Stomach (tissue), 19 donors: ENCODE measurements at places on chromosomes 1 and 21. TPM values are rescaled to one million over a fixed set of nuclear protein-coding genes. Genes with fewer than 3 reads are reported as not detected.

TMEM35B gene
- 37.9 TPM for total RNA-seq

C4BPB gene
- total RNA-seq, result not detected

DNA sequence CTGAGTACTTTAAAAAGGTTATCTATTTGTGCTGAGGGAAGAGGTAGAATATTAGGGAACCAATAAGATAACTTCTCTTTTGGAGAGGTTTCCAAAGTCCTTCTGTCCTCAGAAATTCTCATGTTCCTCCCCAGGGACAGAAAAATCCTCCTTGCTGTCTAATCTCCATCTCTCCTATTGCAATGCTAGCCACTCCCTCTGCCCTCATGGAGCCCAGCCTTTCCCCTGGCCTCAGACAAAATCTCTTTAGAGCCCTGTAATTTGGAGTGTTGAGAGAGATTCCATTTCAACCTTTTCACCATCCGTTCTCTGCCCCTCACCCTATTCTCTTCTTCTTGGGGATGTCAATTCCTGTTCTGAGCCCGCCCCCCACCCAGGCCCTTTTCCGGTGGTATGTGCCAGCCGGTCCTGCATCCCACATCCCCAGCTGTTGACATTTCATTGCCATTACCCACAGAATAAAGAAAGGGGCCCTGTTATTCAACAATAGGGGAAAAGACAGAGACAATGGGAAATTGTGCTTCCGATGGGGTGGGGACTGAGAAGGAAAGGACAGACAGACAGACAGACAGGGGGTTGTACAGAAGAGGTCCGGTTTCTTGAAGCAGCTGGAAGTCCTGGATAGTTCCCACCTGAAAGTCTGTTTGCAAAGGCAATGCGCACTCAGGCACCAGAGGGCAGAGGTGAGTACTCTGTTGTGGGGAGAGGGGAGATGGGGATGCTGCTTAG lies at the start of gene HAPLN2:
Gene HAPLN2, plus strand, starts transcription at position 563 of the 729 bp plus-strand sequence. CDS start 4,076 bp downstream, outside the sequence.
- DNase-seq, result peak; percentile 59

DNA sequence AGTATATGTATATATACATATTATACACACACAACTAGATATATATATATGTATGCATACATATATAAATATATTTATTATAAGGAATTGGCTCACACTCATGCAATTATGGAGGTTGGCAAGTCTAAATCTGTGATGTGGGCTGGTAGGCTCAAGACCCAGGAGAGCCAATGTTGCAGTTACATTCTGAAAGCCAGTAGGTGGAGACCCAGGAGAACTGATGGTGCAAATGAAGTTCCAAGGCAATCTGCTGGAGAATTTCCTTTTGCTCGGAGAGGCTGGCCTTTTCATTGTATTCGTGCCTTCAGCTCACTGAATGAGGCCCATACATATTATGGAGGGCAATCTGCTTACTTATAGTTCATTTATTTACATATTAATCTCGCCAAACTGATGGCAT lies 9.4 kb downstream of the IVL start:
- DNase-seq, result no peak

DNA sequence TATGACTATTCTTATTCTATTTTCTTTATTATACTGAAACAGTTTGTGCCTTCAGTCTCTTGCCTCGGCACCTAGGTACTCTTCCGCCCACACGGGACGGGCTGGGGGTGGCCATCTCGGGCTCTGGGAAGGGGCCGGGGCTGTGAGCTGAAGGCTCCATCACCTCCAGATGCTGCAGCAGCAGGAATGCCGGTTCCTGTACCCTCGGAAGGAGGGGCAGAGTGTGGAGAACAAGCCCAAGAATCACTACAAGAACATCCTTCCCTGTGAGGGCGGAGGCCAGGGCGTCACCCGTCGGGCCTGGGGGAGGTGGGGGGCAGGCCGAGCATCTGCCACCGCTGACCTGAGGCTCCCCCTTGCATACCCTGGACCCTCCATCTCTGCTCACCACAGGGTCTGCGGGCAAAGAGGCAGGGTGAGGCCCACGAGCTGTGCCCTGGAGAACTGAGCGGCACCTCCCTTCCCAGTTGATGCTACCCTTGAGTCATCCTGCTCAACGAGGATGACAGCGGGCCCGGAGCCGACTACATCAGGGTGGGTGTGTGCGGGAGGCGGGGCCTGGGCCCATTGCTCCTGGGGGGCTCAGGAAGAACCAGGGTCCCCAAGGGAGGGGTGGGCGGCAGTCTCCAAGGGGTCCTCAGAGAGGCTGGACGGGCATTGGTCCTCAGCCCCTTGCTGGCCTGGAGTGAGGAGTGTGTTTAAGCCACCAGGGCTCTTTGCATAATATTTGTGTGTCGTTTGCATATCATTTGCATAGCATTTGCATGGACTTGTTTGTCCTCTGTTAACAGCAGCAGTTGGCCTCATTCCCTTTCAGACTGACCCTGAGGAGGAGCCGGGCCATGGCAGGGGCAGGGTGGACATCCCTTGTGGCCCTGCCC lies 7.5 kb downstream of the RNF223 start:
- DNase-seq, result no peak

- DNase-seq, result peak; percentile 56
These were observed 154.2 kb downstream of the EIF4G3 start for GRCh38 chr1:21022279-21023040.

DNA sequence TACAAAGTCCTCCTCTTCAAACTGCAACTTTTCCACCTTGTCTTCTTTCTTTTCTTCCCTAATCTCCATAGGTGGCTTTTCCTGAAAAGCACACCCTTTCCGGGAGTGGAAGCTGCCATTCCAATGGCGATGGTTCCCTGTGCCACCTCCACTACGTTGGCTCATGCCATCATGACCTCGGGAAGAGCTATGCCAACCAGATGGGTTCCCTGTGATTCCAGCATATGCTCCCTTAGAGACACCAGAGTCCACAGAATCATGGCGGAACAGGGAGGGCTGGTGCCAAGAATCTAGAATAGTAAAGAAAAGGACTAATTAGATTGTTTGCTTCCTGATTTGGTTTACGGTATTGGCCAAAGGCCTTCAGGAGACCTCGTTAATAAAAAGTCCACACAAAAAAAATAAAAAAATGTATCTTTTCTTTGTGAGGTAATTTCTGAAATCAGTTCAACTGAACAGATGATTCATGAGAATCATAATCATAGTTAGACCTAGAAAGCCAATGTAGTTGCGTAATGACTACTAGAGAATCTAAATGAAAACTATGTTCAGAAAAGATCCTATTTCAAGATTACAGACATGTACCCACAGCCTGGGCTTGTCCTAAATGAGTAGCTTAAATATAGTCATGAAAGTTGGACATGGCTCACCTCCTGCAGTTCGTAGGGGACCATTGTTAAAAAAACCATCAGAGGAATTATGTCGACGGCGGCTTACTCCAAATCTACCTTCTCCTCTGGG lies 30.9 kb upstream of the CCDC17 start:
- no peak for DNase-seq

DNA sequence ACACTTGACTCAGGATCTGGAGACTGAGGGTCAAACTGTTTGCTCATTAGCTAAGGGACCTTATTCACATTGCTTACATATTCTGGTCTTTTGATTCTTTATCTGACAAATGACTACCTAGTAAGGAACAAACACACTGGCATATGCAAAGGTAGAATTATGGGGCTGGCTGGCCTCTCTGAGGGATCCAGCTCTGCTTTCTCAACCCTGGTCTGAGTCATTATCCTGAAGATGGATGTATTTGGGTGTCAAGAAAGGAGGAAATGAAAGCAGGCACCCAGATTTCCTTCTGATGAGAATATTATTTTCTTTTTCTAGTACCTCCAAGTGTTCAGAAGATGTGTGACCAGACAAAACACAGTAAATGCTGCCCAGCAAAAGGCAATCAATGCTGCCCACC lies 6.0 kb downstream of the SMCP start:
- no peak for DNase-seq

DNA sequence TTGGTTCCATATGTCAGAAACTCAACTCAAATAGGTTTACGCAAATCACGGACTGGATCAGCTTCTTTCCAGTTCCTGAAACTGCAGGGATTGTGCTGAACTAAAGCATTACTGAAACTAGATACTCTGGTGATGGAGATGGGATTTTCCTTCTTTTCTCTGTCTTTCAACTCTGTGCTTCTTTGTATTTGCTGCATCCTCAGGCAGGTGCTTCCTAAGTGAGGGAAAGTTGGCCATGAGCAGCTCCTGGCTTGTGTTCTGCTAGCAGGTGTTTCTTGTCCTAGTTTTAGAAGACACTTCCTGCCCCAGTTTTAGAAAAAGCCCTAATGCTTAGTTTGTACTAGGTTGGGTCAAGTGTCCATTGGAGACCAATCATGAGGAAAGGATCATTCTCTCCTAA lies 86.7 kb upstream of the USP24 start:
- no peak for DNase-seq

DNA sequence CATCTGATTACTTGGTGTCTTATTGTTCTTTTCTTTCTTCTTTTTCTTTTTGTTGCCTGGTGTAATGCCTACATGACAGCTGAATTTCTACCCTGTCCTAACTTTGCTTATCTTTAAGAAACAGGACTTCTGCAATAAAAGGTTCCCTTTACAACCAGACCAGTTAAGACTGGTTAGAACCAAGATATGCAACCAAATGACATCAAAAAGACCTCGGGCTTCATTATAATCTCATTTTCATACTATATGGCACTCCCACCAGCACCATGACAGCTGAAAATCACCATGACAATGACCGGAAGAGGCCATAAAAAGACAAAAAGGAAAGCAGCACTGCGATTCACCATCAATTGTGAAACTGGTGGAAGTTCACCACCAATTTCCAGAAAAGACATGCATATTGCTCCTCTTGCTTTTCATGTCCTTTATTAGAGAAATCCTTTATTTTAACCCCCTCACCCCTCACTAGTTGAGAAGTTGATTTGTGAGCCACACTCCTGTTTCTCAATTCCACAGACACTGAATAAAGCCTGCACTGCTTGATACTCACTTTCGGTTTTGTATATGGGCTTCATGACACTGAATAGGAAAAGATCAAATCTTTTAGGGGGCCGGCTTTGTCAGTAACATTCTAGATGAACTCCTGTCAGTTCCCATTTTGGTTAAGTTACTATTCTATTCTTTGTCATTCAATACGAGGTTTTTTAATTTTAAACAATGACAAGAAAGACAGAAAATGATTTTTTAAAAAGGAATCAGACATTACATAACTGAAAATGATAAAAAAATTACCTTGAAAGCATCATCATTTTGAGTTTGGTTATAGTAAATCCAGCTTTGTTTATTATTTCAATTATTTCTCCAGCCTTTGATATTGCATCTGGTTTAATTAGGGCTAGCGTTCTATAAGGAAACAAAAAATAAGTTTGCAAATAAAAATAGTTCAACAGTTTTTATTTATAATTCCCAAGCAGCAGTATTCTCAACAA lies 58.1 kb downstream of the NME7 start:
- no peak for DNase-seq

DNA sequence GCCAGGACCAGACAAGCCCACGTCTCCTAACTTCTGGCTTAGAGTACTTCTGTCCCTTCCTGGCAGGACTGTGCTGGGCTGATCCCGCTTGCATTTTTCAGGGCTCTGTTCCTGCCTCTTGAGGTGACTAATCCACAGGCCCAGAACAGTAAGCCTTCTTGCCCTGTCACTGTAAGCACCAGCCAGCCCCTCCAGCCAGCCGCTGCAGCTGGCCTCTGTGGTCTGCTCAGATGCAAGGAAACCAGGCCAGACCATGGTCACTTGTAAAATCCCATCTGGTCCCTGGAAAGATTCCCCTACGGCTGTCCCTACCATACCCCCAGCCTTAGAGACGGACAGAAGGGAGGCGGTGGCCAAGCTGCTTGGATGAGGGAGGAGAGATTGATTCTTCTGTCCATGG lies 74.2 kb downstream of the KIRREL1 start:
- DNase-seq, result no peak

DNA sequence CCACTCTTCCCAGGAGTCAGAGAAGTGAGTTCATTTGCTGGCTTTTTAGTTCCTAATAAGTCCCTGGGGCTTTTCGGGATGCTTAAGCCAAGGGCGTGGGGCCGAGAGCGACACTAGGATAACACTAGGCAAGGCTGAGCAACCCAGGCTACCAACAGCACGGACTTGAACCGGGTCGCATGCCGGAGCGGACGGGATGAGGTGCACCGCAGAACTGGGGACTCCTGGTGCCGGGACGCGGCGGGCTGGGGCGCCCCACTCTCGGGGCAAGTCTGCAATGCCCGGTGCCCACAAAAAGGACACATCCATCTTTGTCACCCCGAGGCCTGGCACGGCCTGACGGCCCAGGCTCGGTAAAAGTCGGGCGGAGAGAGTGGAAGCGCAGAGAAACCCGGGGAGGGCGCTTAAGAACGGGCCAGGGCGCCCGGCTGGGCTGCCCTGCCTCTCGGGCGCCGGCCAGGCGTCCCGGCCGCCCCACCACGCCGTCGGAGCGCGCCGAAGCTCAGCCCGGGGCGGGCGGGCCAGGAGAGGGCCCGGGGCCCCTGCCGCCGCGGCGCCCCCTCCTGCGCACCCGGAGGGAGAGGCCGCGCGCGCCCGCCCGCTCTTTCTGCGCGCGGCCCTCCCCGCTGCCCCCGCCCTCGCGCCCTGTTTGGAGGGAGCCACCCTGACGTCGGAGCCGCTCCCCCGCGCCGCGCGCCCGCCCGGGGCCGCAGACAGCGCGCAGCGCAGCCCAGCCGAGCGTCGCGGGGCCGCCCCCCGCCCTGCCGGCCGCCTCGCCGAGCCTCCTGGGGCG lies at the start of gene NBL1:
Gene NBL1, plus strand, starts transcription at position 710 of the 793 bp plus-strand sequence. CDS start 10,720 bp downstream, outside the sequence.
- DNase-seq, result peak; percentile 68

LYPD8 gene
- total RNA-seq, result not detected

SPRR2B gene
- total RNA-seq, result not detected

DNA sequence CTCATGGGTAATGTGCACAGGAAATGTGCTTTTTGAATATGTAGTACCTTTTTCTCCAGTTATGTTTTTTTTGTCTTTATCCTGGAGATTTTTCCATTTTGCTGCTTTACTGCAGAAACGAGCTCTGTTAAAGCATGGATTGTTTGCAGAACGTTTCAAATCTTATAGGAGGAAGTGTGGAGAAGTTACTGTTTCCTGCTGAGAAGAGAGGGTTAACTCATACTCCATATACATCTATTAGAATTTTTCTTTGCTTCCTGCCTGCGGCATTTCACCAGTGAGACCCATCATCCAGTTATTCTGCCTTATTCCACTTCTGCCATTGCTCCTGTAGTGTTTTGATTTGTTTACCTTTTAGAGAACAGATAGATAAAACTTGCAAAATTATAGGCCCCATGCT lies 2.0 kb downstream of the RPRD2 start:
- DNase-seq, result peak; percentile 30

DNA sequence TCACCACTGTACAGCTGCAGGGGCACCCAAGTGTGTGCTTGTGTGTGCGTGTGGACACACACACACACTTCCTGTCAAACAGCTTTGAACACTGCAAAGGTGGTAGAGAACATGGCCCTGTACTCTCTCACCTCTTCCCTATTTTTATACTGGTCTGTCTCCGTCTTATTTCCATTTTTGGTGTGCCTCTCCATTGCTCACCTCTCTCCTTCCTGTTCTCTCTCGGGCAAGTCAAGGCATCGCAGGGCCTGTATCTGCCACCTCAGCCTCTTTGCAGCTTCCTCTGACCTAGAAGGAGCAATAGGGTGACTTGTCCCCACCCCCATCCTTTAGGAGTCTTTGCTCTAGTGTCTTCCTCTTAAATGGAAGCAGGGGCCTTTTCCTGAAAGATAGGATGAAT lies 2.2 kb downstream of the SMCP start:
- no peak for DNase-seq

TGFBR3 gene
- 132 TPM for total RNA-seq

WNT4 gene
- 0.58 TPM for total RNA-seq
